AG04450 (cell line): ENCODE measurements at places on chromosomes 5 and 9.
A peak's percentile ranks its signal among the peaks of the same experiment; 100 is the strongest.

- DNase-seq = peak; percentile 95
Measured at GRCh38 chr9:107637421-107638420, 148.2 kb upstream of the KLF4 start.

DNA sequence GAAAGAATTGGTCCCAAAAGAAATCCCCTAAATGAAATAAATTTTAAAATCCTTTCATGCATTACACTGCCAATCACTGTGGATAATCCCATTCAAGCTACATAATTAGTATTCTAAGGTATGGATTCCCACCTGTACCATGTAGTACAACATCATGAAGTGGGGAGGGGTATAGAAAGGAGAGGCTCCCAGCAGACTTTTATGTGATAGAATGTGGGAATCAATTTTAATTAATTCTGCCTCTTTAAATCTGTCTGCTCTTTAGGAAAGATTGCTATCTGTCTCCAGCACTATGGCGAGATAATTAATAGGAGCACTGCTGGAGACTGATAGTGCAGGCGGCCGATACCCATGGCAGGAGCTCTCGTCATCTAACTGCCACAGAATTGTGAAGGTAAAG lies 95.4 kb downstream of the CDH12 start:
- no peak for DNase-seq

- DNase-seq = no peak
Measured at GRCh38 chr5:102789469-102789868, 34.4 kb downstream of the PAM start.

GRCh38 chr9:106616026-106616425 lies 246.9 kb upstream of the ZNF462 start:
- DNase-seq = no peak

DNA sequence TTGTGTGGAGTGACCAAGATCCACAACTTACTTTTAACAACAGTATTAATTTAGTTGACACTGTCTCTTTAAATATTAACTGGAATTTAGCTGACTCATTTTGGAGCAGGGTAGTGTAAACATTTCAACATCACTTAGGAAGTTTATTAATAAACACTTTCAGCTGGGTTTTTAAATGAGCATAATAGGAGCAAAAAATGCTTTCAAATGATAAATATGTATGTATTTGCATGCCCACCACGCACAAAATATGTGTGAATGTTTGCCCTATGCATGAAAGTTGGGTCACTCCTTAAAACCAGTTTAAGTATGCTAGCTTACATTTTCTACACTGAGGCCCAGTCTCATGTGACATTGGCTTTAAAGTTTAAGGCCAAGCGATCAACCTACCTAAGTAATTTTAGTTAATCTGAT lies 2.9 kb downstream of the ZFAND5 start:
- no peak for DNase-seq

DNA sequence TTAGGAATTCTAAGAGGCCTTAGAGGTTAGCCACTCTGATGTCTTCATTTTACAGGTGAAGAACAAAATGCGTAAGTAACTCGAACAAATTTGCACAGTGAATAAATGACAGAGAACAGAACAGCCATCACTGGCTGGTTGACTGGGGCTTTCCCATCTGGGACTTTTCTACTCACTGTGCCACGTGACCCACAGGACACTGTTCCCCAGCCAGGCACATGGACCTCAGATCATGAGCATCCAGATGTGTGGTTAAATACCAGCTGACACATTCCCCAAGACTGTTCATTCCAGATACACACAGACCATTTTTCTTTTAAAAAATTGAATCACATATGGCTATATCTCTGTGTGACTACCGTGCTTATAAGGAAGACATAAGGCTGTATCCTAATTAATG lies 25.8 kb upstream of the MED10 start:
- no peak for DNase-seq

- DNase-seq = no peak
Measured at GRCh38 chr9:28365020-28365640, 791.8 kb upstream of the C9orf72 start.

DNA sequence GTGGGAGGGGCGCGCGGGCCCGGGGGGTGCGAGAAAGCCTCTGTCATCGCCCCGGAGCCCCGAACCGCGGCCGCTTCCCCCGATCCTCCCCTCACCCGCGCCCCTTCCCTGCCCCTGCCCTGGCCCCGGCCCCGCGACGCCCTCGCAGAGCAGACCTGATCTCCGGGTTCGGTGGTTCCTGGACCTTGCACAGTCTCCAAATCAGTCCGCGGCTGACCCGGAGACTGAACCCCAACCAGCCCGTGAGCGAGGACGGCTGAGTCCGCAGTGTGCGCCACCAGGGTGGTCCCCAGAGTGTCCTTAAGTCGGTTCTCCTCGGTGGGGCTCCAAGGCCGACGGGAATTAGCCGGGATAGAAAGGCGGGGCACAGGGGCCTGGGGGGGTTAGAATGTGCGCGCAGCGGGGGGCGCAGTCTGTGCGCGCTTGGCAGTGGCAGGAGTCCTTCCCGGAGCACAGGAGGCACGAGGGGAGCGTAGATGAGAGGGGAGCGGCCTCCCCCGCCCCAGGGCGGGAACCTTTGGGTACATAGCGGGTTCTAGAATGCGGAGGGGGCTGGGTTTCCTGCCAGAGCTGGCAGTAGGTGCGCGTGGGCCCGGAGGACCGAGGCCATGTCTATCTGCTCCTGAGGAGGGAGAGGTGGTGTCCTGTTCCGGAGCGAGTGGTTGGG lies 779 bp downstream of the PKN3 start:
- no peak for DNase-seq

DNA sequence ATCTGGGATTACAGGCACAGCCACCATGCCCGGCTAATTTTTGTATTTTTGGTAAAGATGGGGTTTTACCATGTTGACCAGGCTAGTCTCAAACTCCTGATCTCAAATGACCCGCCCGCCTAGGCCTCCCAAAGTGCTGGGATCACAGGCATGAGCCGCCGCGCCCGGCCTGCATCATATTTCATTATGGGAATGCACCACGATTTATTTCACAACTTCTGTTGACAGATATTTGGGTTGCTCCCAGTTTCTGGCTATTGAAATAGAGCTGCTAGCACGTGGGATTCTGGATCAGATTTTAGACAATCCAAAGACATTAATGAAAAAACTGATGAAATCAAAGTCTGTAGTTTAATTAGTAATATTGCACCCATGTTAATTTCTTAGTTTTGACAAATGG lies 48.4 kb upstream of the FUBP3 start:
- DNase-seq = no peak

DNA sequence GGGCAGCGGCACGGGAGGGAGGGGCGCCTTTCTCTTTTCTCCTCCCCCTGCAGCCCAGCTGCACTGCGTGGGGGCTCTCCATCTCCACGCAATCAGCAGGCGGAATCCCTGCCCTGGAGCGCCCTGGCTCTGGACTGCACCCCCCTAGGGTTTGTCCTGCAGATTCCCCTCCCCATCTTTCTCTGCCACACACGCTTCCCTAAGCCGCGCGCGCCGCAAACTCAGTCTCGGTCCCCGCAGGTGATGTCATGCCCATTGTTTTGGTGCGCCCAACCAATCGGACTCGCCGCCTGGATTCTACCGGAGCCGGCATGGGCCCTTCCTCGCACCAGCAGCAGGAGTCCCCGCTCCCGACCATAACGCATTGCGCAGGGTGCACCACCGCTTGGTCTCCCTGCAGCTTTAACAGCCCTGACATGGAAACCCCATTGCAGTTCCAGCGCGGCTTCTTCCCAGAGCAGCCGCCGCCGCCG lies at the start of gene KCNN2:
Gene KCNN2 (plus strand): TSS at position 347 of the 473 bp plus-strand sequence. CDS start 70 bp downstream, at position 417.
- peak; percentile 53 for DNase-seq

DNA sequence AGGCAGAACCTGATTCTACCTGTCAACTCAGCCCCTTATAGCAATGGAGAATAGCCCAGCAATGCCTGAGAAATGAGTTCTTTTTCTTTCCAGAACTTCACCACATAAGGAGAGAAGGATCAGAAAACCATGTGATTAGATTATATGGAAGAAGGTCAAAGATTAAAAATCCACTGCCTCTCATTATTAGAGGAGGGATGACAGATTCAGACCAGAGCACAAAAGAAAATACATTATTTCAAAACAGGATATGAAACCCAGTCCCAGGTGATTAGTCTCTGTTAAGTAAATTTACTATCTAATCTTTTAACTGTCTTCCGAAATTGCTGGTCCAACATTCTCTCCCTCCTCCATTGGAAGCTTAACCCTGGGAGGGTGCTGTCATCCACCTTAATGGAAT lies 322.4 kb downstream of the SLIT3 start:
- DNase-seq = no peak

DNA sequence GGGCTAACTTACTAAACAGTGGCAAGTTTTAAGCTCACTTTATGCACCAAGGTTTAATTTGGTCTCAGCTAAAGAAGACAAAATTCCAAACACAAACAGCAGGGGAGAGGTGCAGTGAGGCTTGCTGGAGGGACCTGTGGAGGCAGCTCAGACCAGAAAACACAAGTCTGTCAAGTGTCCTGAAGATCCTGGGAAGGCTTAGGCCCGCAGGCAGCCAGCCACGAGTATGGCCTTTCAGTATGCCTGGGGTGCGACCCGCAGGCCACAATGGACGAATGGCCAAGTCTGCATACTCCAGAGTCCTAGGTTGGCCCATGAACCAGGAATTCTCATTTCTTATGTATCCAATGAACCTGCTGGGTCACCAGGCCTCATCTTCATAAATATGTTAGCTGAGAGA lies 9.3 kb downstream of the CCNI2 start:
- no peak for DNase-seq

GRCh38 chr5:103216697-103217096 lies 41.9 kb upstream of the MACIR start:
- no peak for DNase-seq

- DNase-seq = no peak
Measured at GRCh38 chr5:148558892-148559291, 95.4 kb downstream of the HTR4 start.

GRCh38 chr9:137232510-137232909 lies 1.8 kb downstream of the SLC34A3 start:
- no peak for DNase-seq

DNA sequence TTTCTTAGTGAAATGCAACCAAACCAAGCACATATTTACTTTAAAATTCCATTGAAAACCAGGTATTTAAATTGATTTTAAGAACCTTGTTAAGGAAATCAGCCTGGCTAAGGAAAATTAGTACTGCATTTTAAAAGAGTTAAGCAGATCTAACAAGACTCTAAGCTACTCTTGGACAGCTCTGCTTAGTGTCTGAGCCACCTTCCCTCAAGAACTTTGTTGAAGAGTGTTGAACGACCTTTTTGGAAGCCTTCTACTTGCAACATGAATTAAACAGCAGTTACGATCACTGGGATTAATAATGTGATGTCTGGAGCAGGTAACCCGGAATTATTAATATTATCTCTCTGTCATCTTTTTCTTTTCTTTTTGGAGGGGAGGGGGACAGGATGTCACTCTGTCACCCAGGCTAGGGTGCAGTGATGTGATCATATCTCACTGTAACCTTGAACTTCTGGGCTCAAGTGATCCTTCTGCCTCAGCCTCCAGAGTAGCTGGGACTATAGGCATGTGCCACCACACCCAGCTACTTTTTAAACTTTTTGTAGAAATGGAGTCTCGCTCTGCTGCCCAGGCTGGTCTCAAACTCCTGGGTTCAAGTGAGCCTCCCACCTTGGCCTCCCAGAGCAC lies 74.7 kb downstream of the ANKRD55 start:
- no peak for DNase-seq

DNA sequence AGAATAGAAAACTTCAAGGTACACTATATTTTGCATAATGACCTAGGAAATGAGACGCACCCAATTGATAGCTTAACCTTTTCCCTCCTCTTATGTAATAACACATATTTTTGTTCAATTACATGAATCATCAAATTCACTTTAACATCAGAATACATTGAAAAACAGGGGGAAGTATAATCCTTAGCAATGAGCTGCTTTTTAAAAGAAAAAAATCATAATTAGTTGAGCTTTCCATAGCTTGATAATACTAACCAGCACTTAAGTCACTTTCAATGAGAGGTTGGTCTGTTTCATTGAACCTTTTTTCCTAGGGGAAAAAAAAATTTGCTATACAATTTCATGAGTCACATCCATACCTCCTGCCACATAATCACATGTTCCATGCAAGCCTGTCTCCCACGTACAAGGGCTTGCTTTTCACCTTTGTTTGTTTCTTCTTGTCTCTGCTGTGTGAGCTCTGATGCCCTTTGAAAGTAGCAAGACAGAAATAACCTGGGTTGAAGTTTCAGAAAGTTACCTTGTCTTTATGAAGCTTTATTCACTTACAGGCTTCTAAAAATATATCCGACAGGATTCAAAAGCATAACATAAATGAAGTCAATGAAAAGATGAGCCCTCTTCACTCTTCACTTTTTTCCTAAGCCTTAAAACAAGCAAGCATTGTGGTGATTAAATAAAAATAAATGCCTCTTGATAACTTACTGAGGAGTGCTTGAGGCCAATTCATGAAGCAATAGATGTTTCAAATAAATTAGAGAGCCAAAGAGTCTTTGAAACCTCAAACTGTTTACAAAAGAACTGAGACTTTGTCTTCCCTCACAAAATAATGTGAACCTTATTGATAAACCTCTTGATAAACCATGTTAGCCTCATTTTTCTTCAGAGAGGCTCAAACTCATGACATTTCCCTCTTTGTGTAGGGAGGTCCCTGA lies 108.5 kb downstream of the FEM1C start:
- no peak for DNase-seq

GRCh38 chr9:69816735-69817134 lies 3.9 kb upstream of the CFAP95 start:
- DNase-seq = no peak

- no peak for DNase-seq
Measured at GRCh38 chr9:121656941-121657470, 5.6 kb downstream of the DAB2IP start.

GRCh38 chr9:125663127-125663526 lies 43.9 kb downstream of the MAPKAP1 start:
- no peak for DNase-seq

GRCh38 chr5:17222664-17223063 lies 5.2 kb downstream of the BASP1 start:
- DNase-seq = no peak

- DNase-seq = no peak
Measured at GRCh38 chr9:72382405-72382804, 17.4 kb upstream of the ZFAND5 start.

DNA sequence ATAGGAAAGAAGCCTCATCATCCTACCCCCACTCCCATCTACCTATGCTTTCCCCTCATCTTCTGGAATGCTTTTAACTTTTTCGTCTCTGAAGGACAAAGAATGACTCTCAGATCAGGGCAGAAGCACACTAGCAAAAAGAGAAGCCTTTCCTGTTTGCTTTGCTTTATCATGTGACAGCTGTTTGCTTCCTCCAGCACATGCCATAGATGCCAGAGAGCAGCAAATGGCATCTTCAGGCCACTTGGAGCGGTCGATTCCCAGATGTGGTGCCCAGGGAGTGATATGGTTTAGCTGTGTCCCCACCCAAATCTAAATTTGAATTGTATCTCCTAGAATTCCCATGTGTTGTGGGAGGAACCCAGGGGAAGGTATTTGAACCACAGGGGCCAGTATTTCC lies 294.8 kb downstream of the GADD45G start:
- no peak for DNase-seq

GRCh38 chr5:61610678-61611024 lies 278.6 kb downstream of the ZSWIM6 start:
- no peak for DNase-seq

- DNase-seq = no peak
Measured at GRCh38 chr5:149962601-149963300, 2.2 kb downstream of the SLC26A2 start.
